ENCODE measurements at places on chromosomes 3 and 15. TPM values are rescaled to one million over a fixed set of nuclear protein-coding genes. Genes with fewer than 3 reads are reported as not detected.

- no peak overlapping the region for H3K4me3 ChIP-seq
- no peak overlapping the region for H3K27ac ChIP-seq
- DNase-seq: no peak
- no peaks in the 10 kb centered on the region for H3K27me3 ChIP-seq
- peaks cover 16% of the 10 kb centered on the region for H3K4me1 ChIP-seq
These were observed 502.8 kb downstream of the IGSF11 start for GRCh38 chr3:118531816-118532215.

DNA sequence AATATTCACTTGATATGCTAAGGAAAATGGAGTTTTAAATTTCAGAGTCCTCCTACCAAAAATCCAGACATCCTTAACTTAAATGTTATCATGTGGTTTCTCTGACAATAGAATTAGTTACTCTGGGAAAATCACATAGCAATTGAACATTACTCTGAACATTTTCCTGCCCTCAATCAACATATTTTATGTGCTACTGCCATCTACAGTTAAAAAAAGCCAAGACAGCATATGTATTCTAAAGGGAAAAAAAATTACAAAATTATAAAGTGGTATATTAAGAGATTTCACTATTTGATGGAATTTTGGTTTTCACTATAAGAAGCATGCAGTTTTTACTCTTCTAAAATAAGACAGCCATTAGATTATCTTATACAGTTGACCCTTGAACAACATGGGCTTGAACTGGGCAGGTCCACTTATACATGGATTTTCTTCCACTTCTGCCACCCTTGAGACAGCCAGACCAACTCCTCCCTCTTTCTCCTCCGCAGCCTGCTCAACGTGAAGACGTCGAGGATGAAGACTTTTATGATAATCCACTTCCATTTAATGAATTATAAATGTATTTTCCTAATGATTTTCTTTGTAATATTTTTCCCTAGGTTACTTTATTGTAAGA is 122.3 kb downstream of the ATP1B3 start:
- H3K27ac ChIP-seq: no peak overlapping the region
- H3K27me3 ChIP-seq: no peaks in the 10 kb centered on the region
- H3K36me3 ChIP-seq: no peaks in the 10 kb centered on the region
- H3K4me3 ChIP-seq: no peak overlapping the region
- no peaks in the 10 kb centered on the region for H3K4me1 ChIP-seq

GRCh38 chr3:15653321-15653720 is 51.8 kb downstream of the BTD start:
- H3K4me1 ChIP-seq: no peaks in the 10 kb centered on the region
- no peaks in the 10 kb centered on the region for H3K36me3 ChIP-seq
- no peak overlapping the region for H3K27ac ChIP-seq
- no peaks in the 10 kb centered on the region for H3K27me3 ChIP-seq
- H3K4me3 ChIP-seq: no peak overlapping the region

DNA sequence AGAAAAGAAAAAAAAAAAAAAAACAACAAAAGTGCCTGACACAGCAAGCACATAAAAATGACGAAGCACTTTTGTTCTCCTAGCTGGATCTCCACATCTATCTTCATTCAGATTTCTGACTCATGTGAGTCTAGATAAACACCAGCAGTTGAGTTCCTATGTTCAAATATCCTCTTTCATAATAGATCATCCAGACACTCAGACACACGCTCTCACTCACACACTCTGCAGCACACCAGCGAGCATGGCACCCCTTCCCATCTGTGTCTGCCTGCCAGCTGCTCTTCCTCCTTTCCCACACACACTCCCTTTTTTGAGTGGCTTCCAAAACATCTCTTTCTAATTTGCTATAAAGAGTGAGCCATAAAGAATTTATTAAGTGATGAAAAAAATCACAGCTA is 19.8 kb upstream of the CELF6 start:
- H3K27me3 ChIP-seq: no peaks in the 10 kb centered on the region
- no peaks in the 10 kb centered on the region for H3K36me3 ChIP-seq
- no peak overlapping the region for H3K4me3 ChIP-seq
- no peak overlapping the region for H3K27ac ChIP-seq
- DNase-seq: no peak

GRCh38 chr3:52887166-52887565 is 10.2 kb downstream of the STIMATE start:
- H3K27ac ChIP-seq: no peak overlapping the region
- no peak overlapping the region for H3K4me3 ChIP-seq
- no peaks in the 10 kb centered on the region for H3K4me1 ChIP-seq
- H3K36me3 ChIP-seq: no peaks in the 10 kb centered on the region
- no peaks in the 10 kb centered on the region for H3K27me3 ChIP-seq

DNA sequence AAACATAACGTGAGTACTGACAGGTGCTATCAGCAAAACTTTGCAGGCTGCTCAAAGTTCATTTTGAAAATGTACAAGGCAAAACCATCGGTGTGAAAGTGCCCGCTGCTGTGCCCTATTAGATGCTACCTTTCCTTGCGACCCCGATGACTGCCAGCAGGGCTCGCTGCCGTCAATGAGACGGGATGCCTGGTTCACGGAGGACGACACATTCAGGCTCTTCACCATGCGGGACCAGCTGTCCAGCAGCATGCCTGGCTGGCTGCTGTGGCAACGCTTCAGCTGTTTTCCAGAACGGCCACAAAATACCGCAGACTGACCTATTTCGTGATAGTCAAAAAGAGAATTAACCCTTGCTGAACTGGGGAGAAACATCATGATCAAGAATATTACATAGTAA is 92.7 kb upstream of the OCA2 start:
- no peaks in the 10 kb centered on the region for H3K4me1 ChIP-seq
- DNase-seq: no peak
- H3K27me3 ChIP-seq: no peaks in the 10 kb centered on the region

- H3K27ac ChIP-seq: no peak overlapping the region
- no peaks in the 10 kb centered on the region for H3K27me3 ChIP-seq
- H3K36me3 ChIP-seq: peaks cover 2% of the 10 kb centered on the region
- H3K4me3 ChIP-seq: no peak overlapping the region
- DNase-seq: no peak
- no peaks in the 10 kb centered on the region for H3K4me1 ChIP-seq
These were observed 145.9 kb upstream of the LRRFIP2 start for GRCh38 chr3:37320276-37320675.

DNA sequence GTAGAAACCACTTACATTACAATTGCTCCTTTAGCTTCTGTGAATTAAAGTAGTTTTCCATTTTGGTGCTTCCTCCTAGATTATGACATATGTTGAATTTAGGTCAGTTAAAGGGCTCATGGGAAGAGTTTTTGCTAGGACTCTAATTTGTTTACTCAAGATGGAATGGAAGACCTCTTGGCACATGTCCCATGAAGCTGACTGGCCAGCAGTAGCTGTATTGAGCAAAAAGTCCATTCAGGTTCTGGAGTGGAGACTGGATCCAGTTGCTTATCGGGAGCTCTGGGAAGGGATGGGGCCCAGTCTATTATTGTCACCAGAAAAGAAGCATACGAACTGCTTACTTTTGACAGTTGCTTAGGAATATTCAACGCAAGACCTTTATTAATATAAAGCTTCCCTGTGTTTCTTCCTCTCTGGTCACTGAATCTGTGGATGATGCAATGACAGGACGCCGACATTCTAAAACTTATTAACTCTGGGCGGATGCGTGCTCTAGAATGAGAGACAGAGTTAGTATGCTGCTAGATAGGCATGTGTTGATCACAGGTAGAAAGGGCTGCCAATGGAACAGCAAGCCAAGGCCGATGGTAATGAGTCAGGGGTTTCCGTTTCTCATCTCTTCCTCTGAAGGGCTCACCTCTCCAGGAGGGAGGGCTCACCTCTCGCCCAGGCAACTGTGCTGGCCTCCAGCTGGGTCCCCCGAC is 155.8 kb downstream of the NR1D2 start:
- H3K27ac ChIP-seq: no peak overlapping the region
- H3K36me3 ChIP-seq: no peaks in the 10 kb centered on the region
- H3K4me3 ChIP-seq: no peak overlapping the region

- H3K27me3 ChIP-seq: no peaks in the 10 kb centered on the region
- peak overlapping the region; percentile 23 for H3K27ac ChIP-seq
- no peaks in the 10 kb centered on the region for H3K36me3 ChIP-seq
- no peak for DNase-seq
- H3K4me1 ChIP-seq: peaks cover 18% of the 10 kb centered on the region
These were observed 77.9 kb upstream of the PRR23C start for GRCh38 chr3:139122612-139123011.

P2RY1 gene
- 6.0 TPM for total RNA-seq

MASP1 gene
- not detected for total RNA-seq

Data from Caco-2 (cell line).